Central memory CD4-positive, alpha-beta T cell (primary cell): ENCODE measurements at places on chromosomes 5 and 9.

GRCh38 chr9:33264003-33264472 is 470 bp downstream of the BAG1 start:
- peak; percentile 24 for DNase-seq

DNA sequence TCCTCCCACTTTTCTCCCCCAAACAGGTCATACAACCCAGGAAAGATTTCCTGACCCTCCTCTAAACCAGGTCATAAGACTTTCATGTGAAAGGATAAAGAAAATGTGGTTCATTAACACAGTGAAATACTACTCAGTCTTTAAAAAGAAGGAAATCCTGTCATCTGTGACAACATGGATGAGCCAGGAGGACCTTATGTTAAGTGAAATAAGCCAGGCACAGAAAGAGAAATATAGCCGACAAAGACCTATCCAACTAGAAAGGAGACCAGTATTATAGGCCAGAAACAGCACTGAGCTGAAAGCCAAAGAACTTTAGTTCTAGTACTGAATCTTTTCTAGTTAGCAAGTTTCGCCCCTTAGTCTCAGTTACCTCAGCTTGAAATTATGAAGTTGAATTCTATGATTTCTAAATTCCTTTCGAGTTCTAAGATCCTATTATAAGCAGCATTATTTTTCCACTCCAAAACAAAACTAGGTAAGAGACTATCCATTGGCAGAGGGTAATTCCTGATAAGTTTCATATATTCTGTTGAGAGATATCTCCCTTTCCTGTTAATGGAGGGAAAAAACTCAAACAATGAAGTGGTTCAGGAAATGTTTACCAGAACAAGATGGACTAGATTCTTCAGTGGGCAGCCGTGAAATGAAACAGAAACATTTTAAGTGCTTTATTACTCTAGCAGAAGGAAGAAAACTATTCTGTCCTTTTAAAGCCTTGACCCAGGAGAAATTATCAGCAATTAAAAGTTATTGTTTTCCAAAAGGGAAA is 42.5 kb downstream of the GNA14 start:
- DNase-seq, result no peak

GRCh38 chr5:10420932-10421331 is 20.7 kb upstream of the ROPN1L start:
- no peak for DNase-seq

GRCh38 chr5:128358826-128359225 is 179.2 kb downstream of the FBN2 start:
- no peak for DNase-seq

DNA sequence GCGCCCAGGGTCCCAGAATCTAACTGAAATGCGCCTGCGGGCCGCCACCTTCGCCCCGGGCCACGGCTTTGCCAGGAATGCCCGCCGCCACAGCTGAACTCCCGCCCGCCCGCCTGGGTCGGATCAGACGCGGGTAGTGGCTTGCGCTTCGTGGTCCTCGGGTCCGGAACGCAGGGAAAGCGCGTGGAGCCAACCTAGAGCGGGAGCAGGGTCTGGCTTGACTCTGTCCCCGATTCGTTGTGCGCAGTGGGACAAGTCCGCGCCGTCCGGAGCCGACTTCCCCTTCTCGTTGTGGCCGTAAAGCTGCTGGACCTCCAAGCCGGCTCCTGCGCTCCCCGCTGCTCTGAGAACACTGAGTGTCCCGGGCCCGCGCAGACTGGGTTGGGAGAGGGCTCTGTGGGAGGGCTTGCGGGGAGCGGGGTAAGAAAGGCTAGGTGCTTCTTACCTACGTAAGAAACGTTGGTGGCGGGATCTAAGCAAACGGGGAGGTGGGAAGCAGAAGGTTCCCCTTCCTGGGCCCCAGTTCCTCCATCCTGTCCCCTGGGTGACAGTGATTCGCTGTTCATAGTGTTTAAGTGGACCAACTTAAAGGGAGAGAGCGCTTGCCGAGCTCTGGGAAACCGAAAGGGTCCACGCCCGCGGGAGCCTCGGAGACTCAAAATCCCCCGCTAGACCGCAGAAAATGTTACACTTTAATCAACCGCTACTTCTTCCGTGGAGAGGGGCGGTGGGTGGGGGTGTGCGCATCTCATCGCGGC is 4.4 kb upstream of the FOXE1 start:
- peak; percentile 19 for DNase-seq

- DNase-seq, result no peak
These were observed 330.8 kb upstream of the RFX3 start for GRCh38 chr9:3856592-3856991.

DNA sequence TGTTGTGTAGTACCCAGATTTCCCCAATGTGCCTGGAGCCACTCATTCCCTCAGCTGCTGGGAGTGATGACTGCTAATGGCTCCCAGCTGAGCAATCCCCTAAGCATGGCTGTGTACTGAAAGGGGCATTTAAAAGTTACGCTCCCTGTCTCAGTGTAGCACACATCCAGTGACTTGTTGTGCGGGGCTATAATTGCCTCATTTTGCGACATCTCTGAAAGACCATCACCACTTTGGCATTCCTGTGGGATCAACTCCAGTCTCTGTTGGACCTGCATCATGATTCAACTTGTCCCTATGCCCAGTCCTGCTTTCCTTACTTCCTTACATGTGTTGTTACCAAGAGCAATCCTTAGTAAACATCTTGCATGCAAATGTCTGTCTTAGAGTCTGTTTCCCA is 201.2 kb upstream of the MPDZ start:
- DNase-seq, result no peak

DNA sequence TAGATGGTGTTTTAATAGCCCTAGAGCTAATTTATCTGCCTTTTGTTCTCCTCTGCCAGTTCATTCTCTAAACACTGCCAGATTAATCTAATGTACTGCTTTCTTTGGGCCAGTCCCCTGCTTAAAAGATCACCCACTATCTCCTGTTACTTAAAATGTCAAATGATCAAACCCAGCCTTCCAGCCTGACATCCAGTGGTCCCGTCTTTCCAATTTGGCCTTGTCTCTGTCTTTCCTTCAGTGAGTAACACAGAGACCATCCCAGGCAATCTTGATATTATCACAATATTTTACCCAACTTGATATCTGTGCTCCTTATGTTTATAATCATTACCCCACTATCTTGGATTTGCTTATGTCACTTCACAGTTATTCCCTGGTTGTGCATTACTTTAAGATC is 12.0 kb downstream of the PRR16 start:
- no peak for DNase-seq

- DNase-seq, result no peak
These were observed 78.3 kb downstream of the RASGRF2 start for GRCh38 chr5:81038495-81038894.

- DNase-seq, result no peak
These were observed 114.8 kb downstream of the TLE4 start for GRCh38 chr9:79686381-79687130.

GRCh38 chr9:81716409-81716808 is 27.1 kb upstream of the TLE1 start:
- no peak for DNase-seq

GRCh38 chr5:56230576-56230975 is 2.6 kb downstream of the ANKRD55 start:
- no peak for DNase-seq
